ENCODE measurements at places on chromosomes 5 and 9. TPM values are rescaled to one million over a fixed set of nuclear protein-coding genes. Genes with fewer than 3 reads are reported as not detected.
A peak's percentile ranks its signal among the peaks of the same experiment; 100 is the strongest.

Gene MCTP1
- total RNA-seq: 3.1 TPM

- no peak for DNase-seq
Measured at GRCh38 chr5:33855396-33855795, 36.4 kb downstream of the ADAMTS12 start.

Gene CCDC152
- 3.4 TPM for total RNA-seq

- DNase-seq: no peak
Measured at GRCh38 chr5:180602481-180603075, 11.3 kb upstream of the SCGB3A1 start.

DNA sequence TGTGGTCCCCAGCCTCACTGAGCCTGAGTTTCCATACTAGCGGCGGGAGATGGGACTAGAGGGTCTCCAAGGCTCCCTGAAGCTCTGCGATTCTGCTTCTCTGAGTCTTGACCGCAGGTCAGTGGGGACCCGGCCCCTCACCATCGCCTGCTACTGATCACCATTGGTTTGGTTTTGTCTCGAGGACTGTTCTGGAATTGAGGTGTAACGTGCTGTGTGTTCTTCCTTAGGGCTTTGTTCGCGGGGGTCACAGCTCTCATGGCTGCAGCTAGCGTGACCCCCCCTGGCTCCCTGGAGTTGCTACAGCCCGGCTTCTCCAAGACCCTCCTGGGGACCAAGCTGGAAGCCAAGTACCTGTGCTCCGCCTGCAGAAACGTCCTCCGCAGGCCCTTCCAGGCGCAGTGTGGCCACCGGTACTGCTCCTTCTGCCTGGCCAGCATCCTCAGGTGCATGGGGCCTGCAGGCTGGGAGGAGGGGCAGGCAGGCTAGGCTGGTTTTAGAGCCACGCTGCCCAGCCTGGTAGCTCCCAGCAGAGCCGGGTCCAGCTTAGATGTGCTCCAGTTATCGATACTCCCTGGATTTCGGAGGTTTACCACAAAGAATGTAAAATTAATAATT lies 12.3 kb downstream of the TRAF2 start:
- DNase-seq: no peak

Gene PCDHA9
- total RNA-seq: not detected

- peak; percentile 59 for DNase-seq
Measured at GRCh38 chr5:136133222-136133921, 727 bp downstream of the SMAD5 start.

Gene LPAR1
- total RNA-seq: 199 TPM

Gene PCDHA4
- not detected for total RNA-seq

DNA sequence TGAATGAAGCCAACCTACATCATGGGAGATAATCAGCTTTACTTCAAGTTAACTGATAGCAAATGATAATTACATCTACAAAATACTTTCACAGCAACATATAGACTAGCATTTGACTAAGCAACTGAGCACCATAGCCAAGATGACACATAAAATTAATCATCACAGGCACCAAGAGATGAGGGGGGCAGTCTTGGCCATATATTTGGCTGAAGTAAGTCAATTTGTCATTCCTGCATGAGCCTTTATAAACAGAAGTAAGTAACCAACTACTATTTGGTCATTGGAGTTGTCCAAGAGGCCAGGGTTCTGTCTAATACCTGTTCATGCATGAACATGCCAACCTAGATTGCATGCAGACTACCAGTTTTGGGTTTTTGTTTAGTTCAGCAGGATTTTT lies 53.6 kb downstream of the PDCD1LG2 start:
- peak; percentile 35 for DNase-seq

GRCh38 chr9:95822583-95823431 lies 52.7 kb upstream of the ERCC6L2 start:
- peak; percentile 83 for DNase-seq

- DNase-seq: no peak
Measured at GRCh38 chr5:107025712-107026497, 644.8 kb downstream of the EFNA5 start.
